ENCODE measurements at places on chromosomes 7 and 10. TPM values are rescaled to one million over a fixed set of nuclear protein-coding genes. Genes with fewer than 3 reads are reported as not detected.

Gene CRYGN
- total RNA-seq, result 1.8 TPM

DNA sequence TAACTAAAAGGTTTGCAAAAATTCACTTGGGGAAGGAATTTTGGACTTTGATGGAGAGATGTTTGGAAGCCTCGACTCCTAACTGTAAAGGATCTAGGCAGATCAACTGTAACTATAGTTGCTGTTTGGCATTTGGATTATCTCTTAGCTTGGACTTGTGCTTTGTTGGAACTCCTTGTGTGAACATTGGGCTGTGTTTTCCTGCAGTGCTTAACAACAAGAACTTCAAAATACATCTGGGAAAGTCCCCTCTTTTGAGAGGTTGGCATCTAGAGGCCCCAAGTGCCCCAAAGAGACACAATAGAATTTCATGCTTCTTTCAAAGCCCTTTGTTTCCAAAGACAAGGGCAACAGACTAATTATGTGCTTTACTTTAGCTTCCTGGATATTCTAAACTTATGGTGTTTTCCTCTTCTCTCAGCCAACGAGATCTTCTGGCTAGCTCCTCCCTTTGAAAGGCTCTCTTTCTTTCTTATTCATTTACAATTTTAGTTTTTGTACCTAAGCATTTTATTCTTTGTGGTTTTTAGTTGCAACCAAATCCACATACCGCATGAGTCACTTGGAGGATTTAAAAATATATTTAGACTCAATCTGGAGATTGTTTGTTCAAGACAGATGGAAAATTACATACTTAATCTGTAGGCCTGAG lies 11.6 kb downstream of the ABCA13 start:
- no peak overlapping the region for H3K27ac ChIP-seq
- H3K4me1 ChIP-seq, result no peaks in the 10 kb centered on the region
- no peaks in the 10 kb centered on the region for H3K27me3 ChIP-seq
- no peak overlapping the region for H3K4me3 ChIP-seq

Gene PITX3
- total RNA-seq, result not detected

- no peak overlapping the region for H3K4me3 ChIP-seq
- no peaks in the 10 kb centered on the region for H3K36me3 ChIP-seq
- DNase-seq, result no peak
- no peaks in the 10 kb centered on the region for H3K27me3 ChIP-seq
- H3K4me1 ChIP-seq, result no peaks in the 10 kb centered on the region
Observed at GRCh38 chr10:80104066-80104926, 25.8 kb downstream of the TMEM254 start.

DNA sequence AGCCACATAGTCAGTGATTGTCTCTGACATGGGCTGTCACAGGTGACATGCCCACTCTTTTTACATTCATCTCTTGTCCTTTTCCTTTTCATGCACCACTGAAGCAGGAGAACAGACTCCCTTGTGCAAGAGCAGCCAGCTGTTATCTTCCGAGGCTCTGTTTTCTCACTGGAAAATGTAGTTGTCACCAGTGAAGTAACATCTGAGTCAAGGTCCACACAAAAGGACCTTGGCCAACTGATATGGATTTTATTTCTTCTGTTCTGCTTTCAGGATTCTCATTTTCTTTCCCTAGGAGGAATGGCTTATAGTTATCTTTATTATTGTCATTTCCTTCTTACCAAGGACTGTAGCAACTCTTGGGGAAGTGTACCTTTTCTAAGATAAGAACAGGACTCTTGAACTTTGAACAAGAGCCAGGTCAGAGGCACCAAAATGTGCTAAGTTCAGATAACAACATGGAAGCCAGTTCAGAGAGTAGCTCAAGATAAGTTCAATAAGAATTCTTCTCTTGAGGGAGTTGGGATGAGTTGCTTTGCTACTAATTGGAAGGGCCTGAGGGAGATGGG lies 22.7 kb downstream of the AVPI1 start:
- DNase-seq, result no peak
- no peak overlapping the region for H3K27ac ChIP-seq
- H3K36me3 ChIP-seq, result peaks cover 4% of the 10 kb centered on the region

DNA sequence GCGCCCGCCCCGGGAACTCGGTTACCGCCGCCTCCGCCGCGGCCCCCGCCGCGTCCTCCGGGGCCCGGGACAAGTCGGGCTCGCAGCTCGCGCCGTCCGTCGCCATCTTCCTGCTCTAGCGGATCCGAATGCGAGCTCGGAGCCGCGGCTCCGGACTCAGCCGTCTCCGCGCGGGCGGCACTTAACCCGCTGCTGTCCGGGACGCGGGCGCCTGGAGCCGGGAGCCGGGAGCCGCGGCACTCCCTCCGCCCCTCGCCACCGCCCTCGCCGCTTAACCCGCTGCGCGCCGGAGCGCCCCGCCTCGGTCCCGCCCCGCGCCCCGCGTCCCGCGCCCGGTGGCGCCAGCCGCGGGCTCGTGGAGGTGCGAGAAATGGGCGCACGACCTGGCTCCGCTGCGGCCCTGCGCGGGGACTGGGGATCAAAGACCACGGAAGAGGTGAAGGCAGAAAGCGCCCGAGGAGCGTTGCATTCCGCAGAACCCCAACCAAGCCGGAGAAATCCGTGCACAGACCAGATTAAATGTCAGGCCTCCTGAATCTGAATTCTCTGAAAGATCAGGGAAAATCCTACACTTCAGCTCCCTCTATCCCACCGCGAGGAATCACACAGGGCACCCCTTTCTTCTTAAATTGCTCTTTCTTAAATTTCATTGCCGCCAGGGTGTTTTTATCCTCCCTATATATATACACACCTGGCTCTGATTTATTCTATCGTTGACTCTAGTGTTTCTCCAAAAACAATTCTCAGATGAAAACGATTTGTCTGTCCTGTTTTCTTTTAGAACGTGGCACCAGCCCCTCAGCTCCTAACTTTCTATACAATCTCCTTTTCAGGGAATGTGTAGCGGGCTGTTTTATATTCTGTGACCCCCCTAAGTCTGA lies at the start of gene CTTNBP2:
Gene CTTNBP2 (minus strand): TSS at position 132 of the 881 bp plus-strand sequence. CDS start 26 bp downstream, at position 106.
- DNase-seq, result no peak
- H3K27me3 ChIP-seq, result peaks cover 12% of the 10 kb centered on the region
- H3K4me1 ChIP-seq, result no peaks in the 10 kb centered on the region
- H3K4me3 ChIP-seq, result peak within 1 kb of the TSS; percentile 26
- H3K36me3 ChIP-seq, result no peaks in the 10 kb centered on the region

DNA sequence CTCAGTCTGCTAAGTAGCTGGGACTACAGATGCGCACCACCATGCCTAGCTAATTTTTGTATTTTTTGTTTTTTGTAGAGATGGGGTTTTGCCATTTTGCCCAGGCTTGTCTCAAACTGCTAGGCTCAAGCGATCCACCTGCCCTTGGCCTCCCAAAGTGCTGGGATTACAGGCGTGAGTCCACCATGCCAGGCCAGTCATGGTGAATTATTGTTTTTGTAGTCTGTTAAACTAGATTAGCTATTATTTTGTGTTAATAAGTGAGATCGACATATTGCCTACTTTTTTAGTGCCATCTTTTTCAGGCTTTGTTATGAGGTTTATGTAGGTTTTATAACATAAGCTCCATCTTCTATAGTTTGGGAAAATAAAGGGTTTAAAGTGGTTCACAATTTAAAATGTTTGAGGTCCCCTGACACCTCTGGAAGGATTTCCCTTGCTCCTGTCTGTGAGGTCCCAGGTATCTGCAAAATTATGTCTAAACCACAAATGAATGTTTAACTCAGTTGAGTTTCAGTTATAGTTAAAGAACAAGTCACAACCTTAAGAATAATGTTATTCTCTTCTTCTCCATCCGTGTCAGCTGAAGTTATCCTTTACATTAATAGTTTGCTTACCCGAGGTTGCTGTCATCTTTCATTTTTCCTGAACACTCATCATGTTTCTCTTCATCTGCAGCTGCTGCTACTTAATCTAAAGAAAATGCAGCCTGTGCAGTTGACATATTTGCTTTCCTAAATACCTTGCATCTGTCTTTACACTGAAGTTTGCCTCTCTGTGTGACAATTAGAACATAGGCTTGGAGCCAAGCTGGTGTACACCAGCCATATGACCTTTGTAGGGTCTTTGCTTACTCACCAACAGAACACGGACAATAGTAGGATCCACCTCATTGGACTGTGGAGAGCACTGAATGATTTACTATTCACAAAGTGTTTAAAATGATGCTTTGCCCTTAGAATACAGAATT lies 8.9 kb upstream of the VSTM4 start:
- H3K36me3 ChIP-seq, result no peaks in the 10 kb centered on the region
- no peak for DNase-seq
- H3K27me3 ChIP-seq, result peaks cover 7% of the 10 kb centered on the region
- no peak overlapping the region for H3K27ac ChIP-seq
- no peaks in the 10 kb centered on the region for H3K4me1 ChIP-seq

Gene TAS2R5
- total RNA-seq, result 3.4 TPM

Gene RNF148
- not detected for total RNA-seq

GRCh38 chr10:3323865-3324498 lies 151.4 kb upstream of the PITRM1 start:
- H3K27ac ChIP-seq, result no peak overlapping the region
- H3K27me3 ChIP-seq, result no peaks in the 10 kb centered on the region
- H3K4me3 ChIP-seq, result no peak overlapping the region
- DNase-seq, result no peak
- H3K4me1 ChIP-seq, result no peaks in the 10 kb centered on the region
- H3K36me3 ChIP-seq, result no peaks in the 10 kb centered on the region

- no peaks in the 10 kb centered on the region for H3K36me3 ChIP-seq
- H3K4me3 ChIP-seq, result no peak overlapping the region
- no peak overlapping the region for H3K27ac ChIP-seq
- no peaks in the 10 kb centered on the region for H3K4me1 ChIP-seq
- DNase-seq, result no peak
- no peaks in the 10 kb centered on the region for H3K27me3 ChIP-seq
Observed at GRCh38 chr10:70762441-70763175, 22.6 kb downstream of the TBATA start.

DNA sequence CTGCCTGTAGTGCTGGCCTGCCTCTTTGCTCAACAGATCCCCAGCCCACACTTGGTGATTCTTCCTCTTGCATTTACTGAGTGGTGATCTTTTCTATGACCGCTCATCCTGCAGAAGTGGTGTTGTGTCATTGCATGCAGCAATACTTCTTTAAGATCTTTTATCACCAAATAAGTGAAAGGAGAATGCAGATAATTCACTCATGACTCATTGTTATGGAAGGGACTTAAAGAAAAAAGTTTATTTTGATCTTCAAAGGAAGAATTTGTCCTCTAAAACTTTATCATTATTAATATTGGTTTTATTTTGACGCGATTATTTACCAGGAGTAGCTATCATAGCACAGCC lies 489.1 kb upstream of the CELF2 start:
- no peak for DNase-seq
- no peaks in the 10 kb centered on the region for H3K4me1 ChIP-seq
- H3K4me3 ChIP-seq, result no peak overlapping the region
- H3K36me3 ChIP-seq, result no peaks in the 10 kb centered on the region
- H3K27ac ChIP-seq, result no peak overlapping the region

- H3K27ac ChIP-seq, result peak overlapping the region; percentile 65
- no peaks in the 10 kb centered on the region for H3K27me3 ChIP-seq
- peaks cover 3% of the 10 kb centered on the region for H3K4me1 ChIP-seq
- no peaks in the 10 kb centered on the region for H3K36me3 ChIP-seq
- no peak for DNase-seq
Observed at GRCh38 chr10:17506856-17507471, 52.6 kb upstream of the ST8SIA6 start.

DNA sequence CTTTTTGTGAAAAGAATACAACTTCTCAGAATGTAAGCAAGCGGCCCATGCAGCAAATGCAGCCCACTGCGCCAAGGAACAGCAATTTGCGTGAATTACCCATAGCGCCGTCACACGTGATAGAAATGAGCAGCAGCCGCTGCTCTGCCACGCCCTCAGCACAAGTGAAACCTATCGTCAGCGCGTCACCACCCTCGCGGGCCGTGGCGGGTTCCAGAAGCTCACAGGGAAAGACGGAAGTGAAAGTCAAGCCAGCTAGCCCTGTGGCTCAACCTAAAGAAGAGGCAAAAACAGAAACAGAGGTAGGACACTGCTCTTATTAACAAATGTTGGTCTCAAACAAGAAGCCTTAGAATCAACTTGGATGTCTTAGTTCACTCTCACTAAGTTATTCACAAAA lies 70.5 kb downstream of the SHH start:
- no peaks in the 10 kb centered on the region for H3K27me3 ChIP-seq
- H3K4me1 ChIP-seq, result peaks cover 13% of the 10 kb centered on the region
- no peak for DNase-seq
- no peak overlapping the region for H3K4me3 ChIP-seq
- H3K27ac ChIP-seq, result no peak overlapping the region

Gene DIP2C
- total RNA-seq, result 3.9 TPM

GRCh38 chr7:15936991-15937390 lies 250.5 kb upstream of the MEOX2 start:
- DNase-seq, result no peak
- H3K27ac ChIP-seq, result no peak overlapping the region
- no peaks in the 10 kb centered on the region for H3K27me3 ChIP-seq
- no peak overlapping the region for H3K4me3 ChIP-seq
- no peaks in the 10 kb centered on the region for H3K4me1 ChIP-seq

Gene SPDYE5
- 0.23 TPM for total RNA-seq

- H3K4me1 ChIP-seq, result no peaks in the 10 kb centered on the region
- H3K4me3 ChIP-seq, result no peak overlapping the region
- H3K27ac ChIP-seq, result peak overlapping the region; percentile 52
- no peaks in the 10 kb centered on the region for H3K36me3 ChIP-seq
Observed at GRCh38 chr10:58666024-58666423, 153.4 kb downstream of the BICC1 start.

Gene OPN1SW
- not detected for total RNA-seq

DNA sequence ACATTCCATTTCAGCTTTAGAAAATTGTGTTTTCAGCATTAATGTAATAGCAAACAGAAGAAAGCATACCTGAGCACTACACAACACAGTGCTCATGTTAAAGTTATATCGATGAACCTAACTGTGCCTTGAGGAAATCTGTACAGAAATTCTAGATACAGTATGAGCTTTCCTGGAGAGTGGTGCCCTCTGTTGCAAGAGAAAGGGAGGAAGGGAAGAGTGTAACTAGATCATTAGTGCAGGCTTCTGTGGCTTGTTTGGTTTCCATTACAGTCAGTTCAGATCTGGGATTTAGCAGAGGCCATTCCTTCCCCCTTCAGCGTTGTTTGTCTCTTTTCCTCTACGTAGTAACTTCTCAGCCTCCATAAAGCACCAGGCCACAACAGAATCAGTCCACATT lies 139.7 kb downstream of the HTR7 start:
- H3K36me3 ChIP-seq, result no peaks in the 10 kb centered on the region
- no peak overlapping the region for H3K4me3 ChIP-seq
- H3K27ac ChIP-seq, result no peak overlapping the region
- H3K27me3 ChIP-seq, result no peaks in the 10 kb centered on the region
- peaks cover under 1% of the 10 kb centered on the region for H3K4me1 ChIP-seq

GRCh38 chr7:37657816-37658215 lies 25.8 kb upstream of the GPR141 start:
- H3K4me1 ChIP-seq, result peaks cover 4% of the 10 kb centered on the region
- DNase-seq, result no peak
- no peak overlapping the region for H3K4me3 ChIP-seq
- no peaks in the 10 kb centered on the region for H3K36me3 ChIP-seq
- H3K27me3 ChIP-seq, result no peaks in the 10 kb centered on the region
- H3K27ac ChIP-seq, result no peak overlapping the region

DNA sequence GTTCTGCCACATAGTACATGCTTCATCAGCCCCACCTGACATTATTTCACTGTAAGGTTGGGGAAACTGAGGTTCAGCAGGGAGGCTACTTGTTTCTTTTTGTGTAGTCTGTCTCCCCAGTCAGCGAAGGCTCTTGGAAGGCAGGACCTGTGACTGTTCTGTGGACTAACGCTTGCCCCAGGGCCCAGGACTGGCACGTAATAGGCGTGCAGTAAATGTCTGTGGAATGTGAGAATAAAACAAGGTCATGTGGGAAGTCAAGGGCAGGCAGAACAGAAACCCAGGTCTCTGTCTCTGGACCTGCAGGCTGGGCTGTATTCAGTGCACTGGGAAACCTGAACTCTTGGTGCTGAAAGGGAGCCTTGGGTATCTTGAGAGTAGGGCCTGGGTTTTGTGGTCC lies 168.7 kb downstream of the RPS24 start:
- H3K27me3 ChIP-seq, result peaks cover 3% of the 10 kb centered on the region
- no peaks in the 10 kb centered on the region for H3K4me1 ChIP-seq
- no peak overlapping the region for H3K27ac ChIP-seq
- H3K36me3 ChIP-seq, result no peaks in the 10 kb centered on the region
- no peak for DNase-seq
- H3K4me3 ChIP-seq, result no peak overlapping the region

All from T-cell (primary cell).